Stimulated activated CD8-positive, alpha-beta memory T cell treated with anti-CD3 and anti-CD28 coated beads, Interleukin-15, amount 100 ng/mL, for 24 hours (primary cell): ENCODE measurements at places on chromosomes 3 and 15.

- DNase-seq = no peak
Measured at GRCh38 chr15:88624156-88624970, 3.2 kb downstream of the AEN start.

GRCh38 chr3:9402410-9403228 is 5.2 kb downstream of the SETD5 start:
- DNase-seq = no peak

DNA sequence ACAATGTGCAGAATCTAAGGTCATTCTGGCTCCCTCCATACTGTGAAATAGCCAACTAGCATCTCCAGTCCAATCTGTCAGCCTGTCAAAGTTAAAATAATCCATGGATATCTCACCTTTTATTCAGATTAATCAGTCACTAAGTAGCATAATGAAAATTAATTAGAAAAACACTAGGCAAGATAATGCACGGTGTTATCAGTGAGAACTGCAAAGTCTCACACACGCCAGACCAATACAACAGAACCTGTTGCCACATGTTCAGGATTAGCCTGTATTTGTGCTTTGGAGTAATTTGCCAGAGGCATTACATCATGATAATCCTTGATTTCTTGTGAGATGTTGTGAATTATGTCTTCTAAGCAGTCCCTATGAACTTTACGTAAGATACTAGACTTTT is 820.4 kb upstream of the ALCAM start:
- DNase-seq = no peak

GRCh38 chr3:142888481-142889211 is at the start of gene PCOLCE2:
Gene PCOLCE2, minus strand, starts transcription at chr3:142889083. Its CDS starts 187 bp downstream, at chr3:142888896.
- no peak for DNase-seq

- no peak for DNase-seq
Measured at GRCh38 chr3:7332696-7333095, 471.8 kb downstream of the GRM7 start.

DNA sequence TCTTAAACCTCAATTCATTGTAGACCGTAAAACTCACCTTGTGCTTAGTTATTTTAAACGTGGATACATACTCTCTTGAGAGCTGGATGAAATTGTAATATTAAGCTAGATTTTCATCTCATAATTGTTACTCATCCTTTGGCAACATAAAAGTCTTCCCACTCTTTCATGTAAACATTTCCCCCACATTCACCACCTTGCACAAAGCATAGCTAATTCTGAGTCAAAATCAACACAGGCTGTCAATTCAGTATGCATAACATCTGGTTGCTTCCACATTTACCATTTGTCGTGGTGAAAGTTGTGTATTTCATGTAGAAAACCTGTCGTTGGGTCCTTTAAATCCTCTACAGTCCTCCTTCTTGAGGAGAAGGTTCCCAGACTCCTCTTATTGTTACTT is 524.6 kb downstream of the OTOL1 start:
- no peak for DNase-seq

DNA sequence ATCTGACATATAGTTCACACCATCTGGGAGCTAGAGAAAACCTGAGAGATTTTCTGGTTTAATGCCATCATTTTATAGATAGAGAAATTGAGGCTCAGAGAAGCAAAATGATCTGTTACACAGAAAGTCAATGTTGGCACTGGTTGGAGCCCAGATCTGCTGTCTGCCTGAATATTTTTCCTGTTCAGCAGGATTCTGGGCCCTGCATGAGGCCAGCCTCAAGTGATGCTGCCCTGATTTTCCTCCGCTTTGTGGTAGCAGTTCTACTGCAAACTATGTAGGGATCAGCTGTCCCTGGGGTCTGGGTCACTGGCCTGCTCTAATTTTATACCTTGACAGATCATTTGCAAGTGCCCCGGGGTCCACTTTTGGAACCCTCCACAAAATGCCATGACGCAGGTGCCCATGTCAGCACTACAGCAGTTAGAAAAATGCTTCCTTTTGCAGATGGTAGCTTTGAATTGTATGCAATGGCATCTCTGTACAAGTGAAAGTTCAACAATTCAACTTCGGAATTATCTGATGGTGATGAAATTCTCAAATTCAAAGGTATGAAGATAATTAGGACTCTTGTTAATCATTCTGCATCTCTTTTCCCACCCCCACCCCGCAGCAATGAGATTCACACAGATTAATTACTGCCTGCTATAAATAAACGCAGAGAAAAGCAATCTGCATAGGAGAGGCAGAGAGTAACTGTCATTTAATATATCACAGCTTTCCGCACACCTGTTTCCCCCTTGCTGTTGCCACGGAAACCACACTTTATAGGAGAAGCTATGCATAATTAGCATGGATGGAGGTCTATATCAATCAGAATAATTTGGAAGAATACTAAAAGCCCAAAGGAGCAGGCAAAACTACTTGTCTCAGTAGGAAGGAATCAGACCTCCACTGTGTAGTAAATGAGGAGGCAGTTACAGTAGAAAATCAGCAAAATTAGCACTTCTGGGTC is 222.6 kb downstream of the PDCD6IP start:
- DNase-seq = no peak

- no peak for DNase-seq
Measured at GRCh38 chr15:74657846-74658245, 38.0 kb downstream of the EDC3 start.

DNA sequence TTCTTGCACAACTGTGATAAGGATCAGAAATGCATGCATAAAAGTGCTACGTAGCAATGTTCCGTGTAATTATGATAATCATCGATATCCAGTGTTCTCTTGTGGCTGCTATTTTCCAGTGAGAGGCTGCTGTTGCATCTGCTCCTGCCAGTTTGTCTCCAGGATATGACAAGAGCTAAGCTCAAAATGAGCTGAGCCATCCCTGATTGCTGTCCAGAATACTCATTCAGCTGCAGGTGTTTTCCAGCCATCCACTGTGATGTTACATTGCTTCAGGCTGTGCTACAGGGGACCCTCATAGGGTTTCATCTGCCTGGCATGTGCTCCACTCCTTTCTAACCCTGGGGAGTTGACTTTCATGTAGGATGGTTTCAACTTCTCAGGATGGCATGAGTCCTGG is 976.0 kb downstream of the ROBO1 start:
- no peak for DNase-seq

- no peak for DNase-seq
Measured at GRCh38 chr3:96101006-96101560, 713.3 kb upstream of the EPHA6 start.

- DNase-seq = no peak
Measured at GRCh38 chr15:50675535-50676144, 11.0 kb downstream of the TRPM7 start.

- DNase-seq = no peak
Measured at GRCh38 chr3:126523745-126524428, at the start of gene CHST13. Gene CHST13, plus strand, starts transcription at chr3:126524155. Its CDS starts 178 bp downstream, at chr3:126524333.

DNA sequence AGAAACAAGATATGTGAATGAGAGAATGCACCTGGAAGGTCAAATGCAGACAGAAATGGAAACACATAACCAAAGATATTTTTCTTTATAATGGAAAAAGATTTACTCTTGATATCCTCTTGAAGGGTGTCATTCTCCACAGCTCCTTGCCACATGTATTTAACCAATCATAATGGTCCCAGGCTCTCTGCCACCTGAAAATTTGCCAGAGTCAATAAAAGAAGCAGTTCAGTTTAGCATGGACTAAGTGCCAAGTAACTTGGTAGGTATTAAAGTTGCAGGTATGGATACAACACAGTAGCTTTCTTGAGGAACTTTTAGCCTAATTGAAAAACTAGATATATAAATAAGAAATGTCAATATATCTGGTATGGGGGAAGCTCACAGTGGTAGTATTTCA is 33.5 kb downstream of the TUSC7 start:
- DNase-seq = no peak

DNA sequence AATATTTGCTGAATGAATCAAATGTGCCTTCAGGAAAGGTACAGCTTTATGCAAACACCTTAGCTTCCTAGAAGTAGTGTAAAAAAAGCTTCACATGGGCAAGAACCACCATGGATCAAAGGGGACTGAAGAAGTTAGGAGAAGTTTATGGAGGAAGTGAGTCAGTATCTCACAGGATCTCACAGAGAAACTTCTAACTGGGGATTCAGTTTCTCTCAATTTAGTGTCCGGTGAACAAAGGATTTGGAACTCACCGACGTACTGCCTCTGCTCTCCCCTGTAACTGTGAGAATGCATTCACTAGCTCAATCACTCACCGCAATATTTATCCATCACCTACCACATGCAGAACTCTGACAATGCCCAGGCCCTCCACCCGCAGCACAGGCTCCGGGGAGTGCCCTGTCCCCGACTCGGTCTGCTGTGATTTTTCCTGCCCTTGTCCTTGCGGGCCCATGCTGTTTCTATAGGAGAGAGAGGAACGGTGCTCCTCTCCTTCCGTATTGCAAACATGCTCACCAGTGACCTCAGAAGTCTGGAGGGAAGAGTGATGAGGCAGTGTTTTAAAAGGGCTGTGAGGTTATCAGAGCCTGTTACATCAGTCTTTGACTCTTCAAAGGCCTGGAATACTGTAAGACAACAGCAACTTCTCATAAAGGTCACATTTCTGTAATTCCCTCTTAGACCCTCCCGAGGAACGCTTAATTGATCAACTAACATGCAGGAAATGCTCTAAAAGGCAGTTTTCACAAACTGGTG is 222.5 kb upstream of the ICE2 start:
- DNase-seq = no peak

GRCh38 chr3:139288266-139288821 is 55.5 kb upstream of the MRPS22 start:
- no peak for DNase-seq

DNA sequence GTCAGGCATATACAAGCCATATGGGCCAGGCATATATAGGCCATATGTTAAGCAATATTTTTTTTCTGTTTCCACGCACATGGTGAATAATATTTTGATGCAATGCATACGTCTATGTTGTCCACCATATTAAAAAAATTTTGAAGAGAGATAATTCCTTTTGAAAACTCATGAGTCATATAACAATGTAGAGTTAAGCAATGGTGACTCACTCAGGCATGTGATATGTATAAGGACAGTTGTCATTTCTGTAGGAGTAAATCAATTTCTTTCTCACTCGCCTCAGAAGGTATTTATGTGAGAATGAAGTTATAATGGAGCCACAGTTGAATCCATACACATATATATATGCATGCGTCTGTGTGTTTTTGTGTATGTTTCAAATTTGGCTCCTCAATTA is 272.6 kb downstream of the EPHA3 start:
- DNase-seq = no peak

GRCh38 chr3:74591342-74591741 is 23.1 kb downstream of the CNTN3 start:
- DNase-seq = no peak

GRCh38 chr3:71391361-71391760 is 192.2 kb downstream of the FOXP1 start:
- DNase-seq = no peak
